Prostate gland (tissue), 2 donors: ENCODE measurements at places on chromosomes 16 and 17. TPM values are rescaled to one million over a fixed set of nuclear protein-coding genes. Genes with fewer than 3 reads are reported as not detected.

GRCh38 chr17:78568494-78569115, 8.6 kb downstream of the DNAH17 start:
- DNase-seq, result no peak

Gene KIFC3
- total RNA-seq, result 79.5 TPM

Gene USP31
- 67.3 TPM for total RNA-seq

Gene HYDIN
- total RNA-seq, result 12.5 TPM

GRCh38 chr17:64787921-64788271, 125.8 kb upstream of the SMURF2 start:
- DNase-seq, result no peak

DNA sequence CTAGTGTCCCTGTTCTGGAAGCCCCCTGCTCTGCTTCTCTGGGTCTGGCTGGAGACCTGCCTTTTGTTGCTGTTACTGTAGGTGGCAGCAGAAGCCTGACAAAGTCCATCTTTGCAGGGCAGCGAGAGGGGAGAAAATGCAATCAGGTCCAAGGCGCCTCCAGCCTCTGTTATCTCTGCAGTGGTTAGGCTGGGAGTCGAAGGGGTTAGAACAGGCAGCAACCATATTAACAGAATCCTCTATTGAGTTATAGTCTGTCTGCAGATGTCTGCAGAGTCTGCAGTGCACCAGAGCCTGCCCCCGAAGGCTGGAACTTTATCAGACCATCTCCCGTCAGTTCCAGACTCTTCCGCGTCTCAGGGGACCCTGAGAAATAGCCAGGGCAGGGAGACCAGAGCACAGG, 404.9 kb upstream of the EEF2KMT start:
- DNase-seq, result no peak

DNA sequence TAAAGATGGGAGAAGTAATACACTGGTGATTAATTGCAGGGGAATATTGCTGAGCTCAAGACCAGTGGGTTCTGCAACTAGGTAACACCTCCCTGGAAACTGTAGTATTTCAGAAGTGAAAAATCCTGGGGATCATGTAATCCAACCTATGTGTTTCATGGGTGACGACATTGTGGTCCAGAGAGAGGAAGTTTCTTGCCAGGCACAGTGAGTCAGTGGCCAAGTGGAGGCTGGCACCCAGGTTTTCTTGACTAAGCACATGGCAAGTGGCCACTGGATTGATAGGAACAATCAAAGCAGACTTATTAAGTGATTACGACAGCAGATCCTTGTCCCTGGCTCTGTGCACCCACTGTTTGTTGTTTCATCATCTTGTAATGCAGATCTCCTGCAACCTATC, 14.6 kb upstream of the CIITA start:
- DNase-seq, result no peak

DNA sequence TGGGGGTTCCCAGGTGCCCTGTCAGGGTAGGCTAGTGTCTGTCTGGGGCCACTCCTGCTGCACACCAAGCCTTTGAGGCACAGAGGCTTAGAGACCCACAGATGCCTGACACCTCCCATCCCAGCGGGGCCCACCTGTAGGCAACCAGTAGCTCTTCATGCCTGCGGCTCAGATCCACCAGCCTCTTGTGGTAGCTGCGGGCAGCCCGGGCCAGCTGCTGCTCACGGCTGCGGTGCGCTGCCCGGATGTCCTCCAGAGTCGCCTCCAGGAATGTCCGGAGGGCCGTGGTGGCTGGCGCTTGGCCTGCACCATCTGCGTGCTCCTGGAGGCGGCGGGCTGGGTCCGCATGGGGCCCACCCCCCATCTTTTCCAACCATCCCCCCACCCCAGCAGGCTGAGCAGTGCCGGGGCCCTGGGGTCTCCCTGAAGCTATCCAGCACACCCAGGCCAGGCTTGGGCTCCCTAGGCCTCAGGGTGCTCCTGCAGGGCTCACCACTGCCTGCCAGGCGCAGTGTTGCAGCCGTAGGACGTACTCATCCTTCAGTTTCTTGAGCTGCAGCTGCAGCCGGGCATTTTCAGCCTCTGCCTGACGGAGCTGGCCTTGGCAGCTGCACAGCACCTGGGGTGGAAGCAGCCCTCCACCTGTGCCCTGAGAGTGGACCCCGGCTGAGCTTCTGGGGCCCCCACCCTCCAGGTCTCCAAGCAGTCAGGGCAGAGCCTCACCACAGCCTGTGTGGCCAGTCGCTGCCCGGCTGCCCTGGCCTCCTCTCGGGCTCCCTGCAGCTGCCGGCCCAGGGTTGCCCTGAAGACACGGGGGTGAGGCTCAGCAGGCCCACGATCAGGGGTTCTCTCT, 1.8 kb downstream of the CCDC78 start:
- DNase-seq, result no peak

GRCh38 chr17:50917418-50917743, 51.2 kb upstream of the TOB1 start:
- DNase-seq, result no peak

Gene CLEC18B
- total RNA-seq, result not detected

Gene IRF8
- 1.8 TPM for total RNA-seq

GRCh38 chr16:16992975-16993765, 477.6 kb downstream of the XYLT1 start:
- DNase-seq, result no peak

Gene DNASE1L2
- total RNA-seq, result 4.6 TPM

DNA sequence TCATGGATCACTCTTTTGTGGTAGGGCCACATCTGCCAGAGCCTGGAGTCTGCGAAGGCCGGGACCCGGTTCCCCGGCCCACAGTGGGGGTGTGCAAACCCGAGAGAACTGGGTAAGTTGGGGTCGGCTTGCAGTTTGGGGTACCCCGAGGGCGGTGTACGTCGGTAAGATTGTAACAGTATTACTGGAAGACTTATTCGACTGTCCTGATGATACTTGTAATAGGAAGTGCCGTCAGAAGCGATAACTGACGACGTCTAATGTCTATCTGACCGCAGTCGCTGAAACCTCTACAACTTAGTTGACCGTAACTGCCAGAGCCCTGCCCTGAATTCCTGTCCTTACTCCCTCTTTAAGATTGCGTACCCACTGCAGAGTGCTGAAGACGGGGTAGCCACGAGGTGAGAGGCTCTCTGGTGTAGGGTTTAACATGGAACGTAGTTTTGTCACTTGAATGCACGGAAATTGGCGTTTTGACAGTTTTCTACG, 24.0 kb downstream of the TRPV2 start:
- DNase-seq, result no peak

Gene GP1BA
- not detected for total RNA-seq

Gene RPGRIP1L
- total RNA-seq, result 6.1 TPM

DNA sequence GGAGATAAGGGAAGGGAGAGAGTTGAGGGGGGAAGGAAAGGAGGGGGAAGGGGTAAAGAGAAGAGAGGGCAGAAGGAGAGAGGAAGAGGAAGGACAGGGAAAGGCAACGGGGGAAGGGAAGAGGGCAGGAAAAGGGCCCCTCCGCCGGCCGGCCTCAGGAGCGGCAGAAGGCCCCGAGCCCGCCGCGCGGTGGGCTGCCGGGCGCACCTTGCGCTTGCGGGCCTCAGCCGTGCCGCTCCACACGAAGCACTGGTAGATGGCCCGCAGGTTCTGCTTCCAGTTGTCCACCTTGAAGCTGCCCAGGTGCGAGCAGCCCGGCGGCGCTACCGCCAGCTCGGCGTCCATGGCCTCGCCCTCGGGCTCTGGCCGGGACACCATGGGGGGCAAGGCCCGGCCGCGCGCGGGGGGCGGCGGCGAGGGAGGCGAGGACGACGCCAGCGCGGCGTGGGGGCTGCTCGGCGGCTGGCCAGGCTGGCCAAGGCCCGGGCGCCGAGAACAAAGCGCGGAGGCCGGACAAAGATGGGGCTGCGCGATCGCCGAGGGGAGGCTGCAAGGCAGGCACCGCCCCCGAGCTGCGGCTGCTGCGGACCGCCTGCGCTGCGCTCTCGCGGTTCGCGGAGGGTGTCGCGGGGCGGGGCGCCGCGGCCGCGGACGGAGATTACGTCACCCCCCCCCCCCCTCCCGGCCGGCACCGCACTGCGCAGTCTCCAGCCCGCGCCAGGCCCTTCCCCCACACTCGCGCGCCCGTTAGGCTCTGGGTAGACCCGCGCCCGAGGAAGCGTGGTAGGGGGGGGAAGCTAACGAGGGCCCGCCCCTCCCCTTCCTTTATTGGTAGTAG, at the start of gene USP22:
Gene USP22 (minus strand): TSS at position 554 of the 838 bp plus-strand sequence. CDS start 176 bp downstream, at position 378.
- DNase-seq, result peak; percentile 13

DNA sequence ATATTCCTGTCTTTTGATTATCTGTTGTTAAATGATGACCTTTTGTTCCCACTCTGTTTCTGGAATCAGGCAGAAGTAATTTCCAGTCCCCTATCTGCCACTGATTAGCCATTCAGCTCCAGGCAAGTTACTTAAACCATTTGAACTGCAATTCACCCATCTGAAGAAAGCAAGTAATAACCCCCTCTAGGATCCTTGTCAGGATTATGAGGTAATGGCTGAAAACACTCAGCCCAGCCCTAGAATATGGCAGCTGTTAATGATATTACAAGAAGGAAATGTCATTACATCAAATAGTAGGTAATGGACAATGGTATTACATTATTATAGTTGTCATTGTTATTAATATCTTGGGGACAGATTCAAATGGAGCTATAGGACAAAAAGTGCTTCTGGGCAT, 16.0 kb upstream of the SLC47A1 start:
- DNase-seq, result no peak

Gene ANKRD40
- 31.2 TPM for total RNA-seq

DNA sequence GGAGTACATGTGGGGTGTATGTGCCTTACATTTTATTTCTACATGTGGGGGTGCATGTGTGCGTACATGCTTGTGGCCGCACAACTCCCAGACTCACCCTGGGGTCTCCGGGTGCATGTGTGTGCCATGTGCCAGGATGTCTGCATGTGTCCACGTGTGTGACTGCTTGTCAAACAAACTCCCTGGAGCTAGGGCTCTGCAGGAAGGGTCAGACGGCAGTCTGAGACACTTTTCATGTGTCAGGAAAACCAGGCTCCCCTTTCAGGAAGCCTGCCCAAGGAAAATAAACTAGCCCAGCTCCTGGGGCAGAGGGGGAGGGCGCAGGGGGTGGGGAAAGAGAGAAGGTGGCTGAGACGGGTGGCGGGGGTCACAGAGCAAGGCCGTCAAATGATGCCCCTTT, 44.7 kb downstream of the FZD2 start:
- no peak for DNase-seq

Gene METTL2A
- total RNA-seq, result 17.3 TPM

Gene NPIPA8
- 3.2 TPM for total RNA-seq

- no peak for DNase-seq
Measured at GRCh38 chr17:62745806-62746205, 62.3 kb downstream of the MARCHF10 start.

- no peak for DNase-seq
Measured at GRCh38 chr16:19406891-19407491, 10.7 kb upstream of the TMC5 start.

DNA sequence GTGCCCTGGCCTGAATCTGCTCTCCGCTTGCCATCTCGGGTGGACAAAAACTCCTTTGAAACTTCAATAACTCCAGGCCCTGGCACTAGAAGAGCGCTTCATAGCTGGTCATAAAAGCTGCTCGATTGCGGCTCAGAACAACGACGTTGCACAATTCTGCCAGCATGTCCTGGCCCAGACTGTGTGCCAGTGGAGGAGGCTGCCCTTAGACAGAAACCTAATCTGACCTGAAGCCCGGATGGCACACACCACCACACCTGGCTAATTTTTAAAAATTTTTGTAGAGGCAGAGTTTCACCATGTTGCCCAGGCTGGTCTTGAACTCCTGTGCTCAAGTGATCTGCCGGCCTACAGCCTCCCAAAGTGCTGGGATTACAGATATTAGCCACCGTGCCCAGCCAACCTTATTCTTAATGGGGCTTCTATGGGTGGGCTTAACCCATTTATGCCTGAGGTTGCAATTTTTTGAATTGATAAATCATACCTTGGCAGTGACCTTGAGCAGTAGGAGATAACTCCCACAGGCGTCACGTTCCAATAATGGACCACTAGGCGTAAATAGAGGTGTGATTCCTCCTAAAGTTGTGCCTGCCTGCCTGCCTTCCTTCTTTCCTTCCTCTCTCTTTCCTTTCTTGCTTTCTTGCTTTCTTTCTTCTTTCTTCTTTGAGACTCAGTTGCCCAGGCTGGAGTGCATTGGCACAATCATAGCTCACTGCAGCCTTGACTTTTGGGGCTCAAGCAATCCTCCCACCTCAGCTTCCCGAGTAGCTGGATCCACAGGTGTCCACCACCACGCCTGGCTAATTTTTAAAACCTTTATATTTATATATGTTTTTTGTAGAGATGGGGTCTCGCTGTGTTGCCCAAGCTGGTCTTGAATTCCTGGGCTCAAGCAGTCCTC, 1.1 kb upstream of the PPL start:
- DNase-seq, result peak; percentile 68

Gene ZFPM1
- 21.5 TPM for total RNA-seq

- DNase-seq, result no peak
Measured at GRCh38 chr17:77687417-77687816, 271.1 kb upstream of the TNRC6C start.

DNA sequence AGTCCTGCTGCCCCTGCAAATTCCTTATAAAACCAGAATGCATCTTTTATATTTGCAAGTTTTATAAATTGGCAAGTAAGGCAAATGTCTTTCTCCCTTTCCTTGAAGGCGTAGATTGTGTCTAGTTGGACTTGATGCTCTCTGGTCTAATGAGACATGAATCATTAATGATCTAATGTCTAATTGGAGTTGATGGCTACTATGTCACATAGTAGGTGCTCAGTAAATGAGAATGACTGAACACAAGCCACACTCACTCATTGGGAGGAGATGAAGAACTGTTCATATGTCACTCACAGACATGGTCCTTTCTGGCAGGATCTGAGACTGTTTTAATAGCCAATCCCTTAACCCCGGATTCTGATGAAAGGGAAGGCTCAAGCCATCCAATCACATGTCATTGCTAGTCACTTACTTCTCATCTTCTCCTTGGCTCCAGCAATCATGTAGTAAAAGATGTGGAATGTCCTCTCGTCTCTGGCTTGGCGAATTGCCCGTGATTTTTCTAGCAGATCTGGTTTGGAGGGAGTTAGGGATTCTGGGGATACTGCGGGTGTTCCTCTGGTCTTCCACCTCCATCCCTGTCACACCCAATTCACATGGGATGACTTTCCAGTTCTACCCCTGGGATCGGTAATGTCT, 81.0 kb downstream of the MYH11 start:
- no peak for DNase-seq

GRCh38 chr16:64469906-64470702, 651.8 kb downstream of the CDH11 start:
- no peak for DNase-seq

GRCh38 chr16:54647725-54648221, 282.9 kb upstream of the IRX5 start:
- peak; percentile 58 for DNase-seq

- DNase-seq, result no peak
Measured at GRCh38 chr17:48995304-48995973, 1.7 kb upstream of the IGF2BP1 start.
